Nucleus accumbens (tissue), 56 donors: ENCODE measurements at places on chromosomes 2 and 18.

DNA sequence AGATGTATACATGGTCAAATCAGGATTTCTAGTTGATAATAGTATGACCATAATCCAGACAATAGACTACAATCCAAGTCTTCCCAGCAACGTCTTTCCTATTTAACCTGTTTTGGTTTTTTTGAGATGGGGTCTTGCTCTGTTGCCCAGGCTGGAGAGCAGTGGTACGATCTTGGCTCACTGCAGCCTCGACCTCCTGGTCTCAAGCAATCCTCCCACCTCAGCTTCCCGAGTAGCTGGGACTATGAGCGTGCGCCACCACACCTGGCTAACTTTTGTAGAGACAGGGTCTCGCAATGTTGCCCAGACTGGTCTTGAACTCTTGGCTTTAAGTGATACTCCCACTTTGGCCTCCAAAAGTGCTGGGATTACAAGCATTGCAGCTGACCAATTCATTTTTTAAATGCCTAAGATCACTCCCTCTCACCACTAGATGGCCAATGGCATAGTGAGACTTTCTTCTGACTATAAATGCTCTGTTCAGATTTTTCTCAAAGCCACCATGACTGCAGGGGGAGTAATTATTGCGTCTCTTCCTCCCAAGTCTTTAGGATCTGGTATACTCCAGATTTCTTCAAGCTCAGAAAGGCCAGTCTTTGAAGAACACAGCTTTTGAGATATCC is 47.6 kb downstream of the HNRNPLL start:
- DNase-seq, result no peak

- no peak for DNase-seq
Measured at GRCh38 chr18:63829886-63830285, 54.7 kb downstream of the SERPINB7 start.

DNA sequence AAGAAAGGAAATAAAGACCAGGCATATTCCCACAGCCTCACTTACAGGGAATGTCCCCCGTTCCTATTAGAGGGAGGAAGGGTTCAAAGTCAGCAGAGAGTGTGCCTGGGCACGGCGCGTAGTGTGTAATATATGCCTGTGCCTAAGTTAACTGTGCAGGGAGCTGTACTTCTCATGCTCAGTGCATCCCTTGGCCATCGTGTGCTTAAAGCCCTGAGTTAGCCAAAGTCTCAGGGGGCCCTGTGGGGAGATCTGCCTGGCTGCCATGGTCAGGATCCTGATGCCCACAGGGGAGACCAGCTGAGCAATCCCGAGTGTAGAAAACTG is 48.4 kb downstream of the TEX51 start:
- DNase-seq, result no peak

DNA sequence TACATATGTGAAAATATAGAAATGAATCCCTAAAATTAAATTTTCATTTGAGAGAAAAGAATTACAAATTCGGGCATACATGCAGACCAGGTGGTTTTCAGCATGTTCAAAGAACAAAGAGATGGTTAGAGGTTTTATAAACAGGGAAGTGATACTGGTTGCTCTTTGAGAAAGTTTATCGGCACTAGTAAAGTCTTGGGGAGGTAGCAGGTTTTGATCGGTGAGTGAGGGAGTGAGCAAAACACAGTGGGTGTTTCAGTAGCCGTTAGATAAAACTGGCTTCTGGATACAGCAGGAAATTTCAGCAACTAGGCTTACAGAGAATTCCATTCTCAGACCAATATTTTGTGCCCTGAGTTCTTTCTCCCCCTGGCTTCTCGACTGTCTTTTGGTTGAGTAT is 51.1 kb downstream of the DSC3 start:
- DNase-seq, result no peak

DNA sequence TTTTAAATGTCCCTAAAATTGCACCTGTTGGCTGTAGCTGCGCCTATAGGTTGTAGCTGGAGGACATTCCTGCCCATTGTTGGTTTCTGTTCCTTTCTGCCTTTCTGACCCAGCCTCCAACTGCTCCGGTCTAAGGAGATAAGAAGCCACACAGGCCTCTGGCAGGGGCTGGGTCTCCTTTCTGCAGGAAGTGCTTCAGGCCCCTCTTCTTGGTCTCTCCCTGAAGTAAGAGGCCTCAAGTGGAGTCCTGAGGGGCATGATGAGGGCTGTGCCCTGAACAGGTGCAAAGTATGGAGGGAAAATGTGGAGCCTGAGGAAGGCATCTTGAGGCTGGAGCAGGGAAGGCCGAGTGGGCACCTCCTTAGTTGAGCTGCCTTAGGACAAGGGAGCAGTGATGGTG is 10.4 kb upstream of the SFTPB start:
- DNase-seq, result no peak

GRCh38 chr2:106073678-106074406 is 120.3 kb downstream of the UXS1 start:
- DNase-seq, result no peak

DNA sequence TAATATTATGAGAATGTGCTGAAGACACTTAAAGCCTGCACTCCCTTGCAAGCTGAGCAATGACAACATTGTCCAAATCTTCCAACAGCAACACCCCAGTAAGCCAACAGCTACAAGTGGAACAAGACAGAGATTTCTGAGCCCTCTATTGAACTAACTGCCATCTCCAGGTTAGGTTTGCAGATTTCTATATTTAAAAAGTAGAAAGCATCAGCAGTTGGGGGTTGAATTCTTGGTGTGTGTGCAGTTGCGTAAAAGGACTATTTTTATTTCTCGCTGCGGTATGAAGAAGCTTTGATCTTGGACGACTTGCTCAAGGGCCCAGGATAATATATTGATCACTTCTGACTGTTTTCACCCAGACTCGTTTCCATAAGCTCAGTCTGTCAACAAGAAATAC is 106.2 kb upstream of the ZFP36L2 start:
- no peak for DNase-seq

GRCh38 chr18:61643884-61644647 is 248.7 kb downstream of the RNF152 start:
- no peak for DNase-seq

GRCh38 chr2:206798000-206798399 is 32.6 kb downstream of the FASTKD2 start:
- no peak for DNase-seq

DNA sequence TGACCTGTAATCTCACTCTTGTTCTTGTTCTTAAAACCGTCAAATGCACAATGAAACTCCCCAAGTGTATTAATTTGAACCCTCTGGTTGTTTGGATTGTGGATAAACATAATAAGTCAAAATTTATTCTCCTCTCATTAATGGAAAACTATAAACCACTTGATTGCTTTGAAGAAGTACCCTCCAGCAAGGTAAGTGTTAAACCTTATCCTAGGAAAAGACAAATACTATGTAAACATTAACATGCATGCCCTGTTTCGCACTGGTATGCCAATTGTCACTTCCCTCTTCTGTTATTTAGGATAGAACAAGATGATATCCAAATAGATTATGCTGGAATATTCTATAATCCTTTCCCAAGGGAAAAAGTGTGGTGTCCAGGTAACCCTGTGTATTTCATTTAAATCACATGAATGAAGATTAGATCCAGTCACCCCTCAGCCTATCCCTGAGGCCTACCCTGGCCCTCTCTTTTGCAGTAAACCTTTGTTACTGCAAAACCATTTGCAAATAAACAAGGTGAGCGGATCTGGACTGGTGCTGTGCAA is 1.3 kb downstream of the ADI1 start:
- no peak for DNase-seq

DNA sequence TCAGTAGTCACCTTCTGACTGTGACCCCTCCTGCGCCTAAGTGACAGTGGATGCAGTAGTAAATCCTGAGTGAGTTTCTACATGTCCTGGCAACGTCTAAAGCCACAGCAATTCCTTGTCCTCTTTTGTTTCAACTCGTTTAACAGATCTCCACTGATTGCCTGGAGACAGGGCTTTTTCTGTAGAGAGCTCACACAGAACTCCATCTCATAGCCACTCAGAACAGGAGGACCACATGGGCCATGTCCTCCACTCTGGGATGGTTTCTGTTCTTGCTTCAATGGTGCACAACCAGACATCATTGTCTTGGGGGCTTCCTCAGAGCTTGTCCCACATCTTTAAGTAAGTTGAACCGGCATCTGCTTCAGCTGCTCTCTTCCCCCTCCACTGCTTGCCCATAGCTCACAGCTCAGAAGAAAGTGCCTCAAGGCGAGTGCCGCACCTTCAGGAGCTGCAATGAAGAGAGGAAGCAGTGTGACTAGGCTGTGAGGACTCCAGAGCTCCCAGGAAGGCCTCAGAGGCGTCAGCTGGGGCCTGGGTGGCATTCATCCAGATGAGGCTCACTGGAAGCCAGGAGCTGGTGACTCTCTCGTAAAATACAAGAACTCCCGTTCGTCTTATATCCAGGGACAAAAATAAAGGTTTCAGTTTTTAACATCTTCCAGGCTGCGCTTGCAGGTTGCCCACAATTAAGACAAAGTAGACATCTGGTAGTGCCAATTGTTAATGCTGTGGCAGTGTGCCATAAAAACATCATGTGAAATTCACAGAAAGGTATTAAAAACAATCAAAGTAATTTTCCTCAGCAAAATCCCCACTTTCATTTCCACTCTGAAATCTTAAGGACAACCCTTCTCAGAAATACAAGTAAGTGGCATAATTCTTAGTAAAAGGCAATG is 37.3 kb downstream of the ST3GAL5 start:
- DNase-seq, result no peak

DNA sequence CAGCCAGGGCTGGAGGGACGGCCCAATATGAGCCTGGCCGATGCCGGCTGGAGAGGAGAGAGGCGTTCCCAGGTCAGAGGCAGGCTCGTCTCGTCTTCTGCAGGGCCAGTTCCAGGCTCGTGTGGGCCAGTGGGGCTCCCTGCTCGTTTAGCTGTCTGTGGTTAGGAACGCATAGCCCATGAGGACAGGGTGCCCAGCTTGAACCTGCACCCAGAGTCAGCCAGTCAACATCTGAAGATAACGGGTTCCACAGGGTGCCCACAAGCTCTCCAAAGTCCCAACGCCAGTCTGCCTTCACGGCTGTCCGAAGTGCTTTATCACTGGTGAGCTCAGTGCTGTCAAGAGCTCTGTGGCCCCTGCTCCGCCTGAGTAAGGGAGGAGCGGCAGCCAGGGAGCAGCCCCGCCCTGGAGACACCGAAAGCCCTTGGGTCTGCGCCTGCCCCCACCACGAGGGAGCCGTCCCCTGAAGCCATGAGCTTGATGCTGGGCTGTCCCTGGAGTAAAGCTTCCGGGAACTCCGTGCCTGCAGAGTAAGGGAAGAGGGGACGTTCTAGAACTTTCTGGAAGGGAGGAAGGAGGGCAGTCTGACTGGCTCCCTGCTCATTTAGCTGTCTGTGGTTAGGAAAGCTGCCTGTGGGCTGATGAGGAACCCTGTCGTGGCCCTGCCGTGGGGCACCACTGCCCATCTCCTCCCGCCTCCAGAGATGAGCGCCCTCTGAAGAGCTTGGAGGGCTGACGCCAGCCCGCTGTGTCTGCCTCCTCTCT is 2.7 kb upstream of the HSBP1L1 start:
- DNase-seq, result no peak

DNA sequence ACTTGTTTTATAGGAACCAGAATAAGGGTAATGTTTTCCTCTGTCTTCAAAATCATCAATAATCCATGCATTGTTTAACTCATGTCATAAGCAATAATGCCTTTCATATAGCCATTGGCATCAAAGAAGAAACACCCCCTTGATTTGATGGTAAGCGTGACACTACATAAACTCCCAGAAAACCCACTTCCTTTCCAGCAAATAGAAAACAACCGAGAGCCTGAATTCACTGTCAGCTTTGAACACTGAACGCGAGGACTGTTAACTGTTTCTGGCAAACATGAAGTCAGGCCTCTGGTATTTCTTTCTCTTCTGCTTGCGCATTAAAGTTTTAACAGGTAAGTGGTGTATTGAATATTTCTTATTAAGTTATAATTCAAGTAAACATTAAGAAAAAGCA is at the start of gene ICOS:
TSS of gene ICOS (plus strand) at position 229 of the 400 bp plus-strand sequence. CDS start at position 281, 52 bp downstream.
- DNase-seq, result no peak

- no peak for DNase-seq
Measured at GRCh38 chr2:191942090-191942738, 95.3 kb upstream of the CAVIN2 start.

DNA sequence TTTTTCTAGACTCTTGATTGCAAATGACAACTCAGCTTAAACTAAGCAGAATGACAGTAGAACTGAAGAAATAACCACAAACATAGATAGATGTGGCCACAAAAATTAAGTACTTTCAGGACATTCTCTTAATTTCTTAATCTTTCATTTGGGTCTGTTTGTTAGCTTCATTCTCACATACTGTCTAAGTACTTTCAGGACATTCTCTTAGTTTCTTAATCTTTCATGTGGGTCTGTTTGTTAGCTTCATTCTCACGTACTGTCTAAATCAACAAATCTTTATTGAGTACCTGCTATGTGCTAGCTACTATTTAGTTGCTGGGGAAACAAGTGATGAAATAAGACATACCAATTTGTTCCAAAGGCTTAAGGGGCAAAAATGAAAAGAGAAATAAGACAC is 35.1 kb downstream of the FAM117B start:
- DNase-seq, result no peak

- no peak for DNase-seq
Measured at GRCh38 chr2:48448274-48449061, 81.5 kb upstream of the STON1 start.

DNA sequence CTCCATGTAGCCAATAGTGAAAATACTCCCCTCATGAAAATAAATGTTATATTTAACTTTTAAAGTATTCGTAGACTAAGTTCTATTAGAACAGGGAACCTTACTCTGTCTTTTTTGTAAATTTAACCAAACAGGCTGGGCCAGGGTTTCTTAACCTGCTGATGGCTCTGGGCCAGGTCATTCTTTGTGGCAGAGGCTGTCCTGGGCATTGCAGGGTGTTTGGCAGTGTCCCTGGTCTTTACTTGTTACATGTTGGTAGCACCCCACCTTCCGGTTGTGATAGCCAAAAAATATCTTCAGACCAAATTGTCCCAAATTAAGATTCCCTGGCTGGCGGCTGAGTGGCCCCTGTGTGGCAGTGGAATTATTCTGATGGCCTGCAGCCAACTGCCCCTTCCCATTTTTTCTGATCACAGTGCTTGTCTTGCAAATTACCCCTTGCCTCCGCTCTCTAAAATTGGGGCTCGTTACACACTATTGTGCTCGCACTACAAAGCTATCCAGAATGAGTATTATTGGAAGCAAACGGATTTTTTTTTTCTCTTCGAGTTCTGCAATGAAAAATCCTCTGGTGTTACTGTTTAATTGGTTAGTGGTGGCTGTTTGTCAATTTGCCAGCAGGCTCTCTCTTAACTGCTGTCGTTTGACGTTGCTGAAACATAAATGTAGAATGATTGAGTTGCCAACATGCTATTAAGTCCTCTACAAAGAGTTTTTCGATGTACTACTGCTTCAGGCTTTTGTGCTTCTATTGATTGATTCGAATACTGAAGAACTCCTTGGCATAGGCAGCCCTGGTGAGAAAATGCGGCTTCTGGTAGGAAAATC is 216.9 kb downstream of the SH3RF3 start:
- no peak for DNase-seq

- no peak for DNase-seq
Measured at GRCh38 chr2:14424478-14425390, 207.8 kb upstream of the LRATD1 start.

DNA sequence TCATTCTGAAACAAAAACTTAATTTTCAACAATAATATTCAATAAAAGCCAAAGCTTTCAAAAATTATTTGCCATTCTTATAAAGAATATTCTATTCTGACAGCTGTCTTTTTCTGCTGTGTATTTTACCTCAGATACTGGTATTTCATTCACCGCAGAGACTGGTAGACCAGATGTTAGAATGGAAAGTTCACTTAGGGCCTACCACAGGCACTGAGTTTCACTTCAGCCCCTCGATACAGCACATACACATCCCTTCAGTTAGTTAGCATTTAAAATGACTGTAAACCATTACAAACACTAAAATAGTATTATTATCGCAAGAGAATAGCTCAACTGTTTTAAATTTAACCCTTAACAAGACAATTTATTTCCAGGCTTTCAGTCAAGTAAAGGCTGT is 24.2 kb upstream of the GATA6 start:
- DNase-seq, result no peak
